ENCODE measurements at places on chromosomes 4 and X.

- no peak for DNase-seq
Observed at GRCh38 chrX:80576806-80577533, 156.7 kb downstream of the TENT5D start.

GRCh38 chrX:13397878-13398818 lies 78.3 kb upstream of the ATXN3L start:
- no peak for DNase-seq

GRCh38 chr4:71367546-71367945 lies 28.7 kb downstream of the SLC4A4 start:
- DNase-seq = no peak

DNA sequence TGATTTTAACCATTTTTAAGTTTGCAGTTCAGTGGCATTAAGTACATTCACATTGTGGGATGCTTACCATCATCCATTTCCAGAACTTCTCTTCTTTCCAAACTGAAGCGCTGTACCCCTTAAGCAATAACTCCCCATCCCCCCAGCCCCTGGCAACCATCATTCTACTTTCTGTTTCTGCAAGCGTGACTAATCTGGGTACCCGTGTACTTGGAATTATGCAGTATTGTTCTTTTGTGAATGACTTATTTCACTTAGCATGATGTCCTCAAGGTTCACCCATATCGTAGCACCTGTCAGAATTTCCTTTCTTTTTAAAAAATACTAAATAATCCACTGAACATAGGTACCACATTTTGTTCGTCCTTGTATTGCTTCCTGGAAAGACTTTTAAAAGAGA lies 32.9 kb downstream of the USP9X start:
- no peak for DNase-seq

- no peak for DNase-seq
Observed at GRCh38 chr4:134216411-134216810, 14.8 kb upstream of the PABPC4L start.

DNA sequence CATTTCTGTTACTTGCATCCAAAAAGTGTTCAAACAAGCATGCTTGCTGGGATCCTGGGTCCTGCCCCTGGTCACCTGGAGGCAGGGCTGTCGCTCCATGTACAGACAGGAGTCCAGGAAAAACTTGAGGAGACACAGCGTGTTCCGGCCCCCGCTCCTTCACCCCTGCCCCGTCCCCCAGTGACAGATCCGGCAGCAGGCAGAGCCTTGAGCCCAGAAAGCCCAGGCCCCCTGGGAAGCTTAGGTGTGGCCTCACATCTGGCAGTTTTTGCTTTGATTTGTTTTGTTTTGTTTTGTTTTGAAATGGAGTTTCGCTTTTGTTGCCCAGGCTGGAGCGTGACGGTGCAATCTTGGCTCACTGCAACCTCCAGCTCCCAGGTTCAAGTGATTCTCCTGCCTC lies 67.0 kb downstream of the TRMT44 start:
- no peak for DNase-seq

- no peak for DNase-seq
Observed at GRCh38 chr4:189221691-189222090, 719.0 kb upstream of the FRG1 start.

DNA sequence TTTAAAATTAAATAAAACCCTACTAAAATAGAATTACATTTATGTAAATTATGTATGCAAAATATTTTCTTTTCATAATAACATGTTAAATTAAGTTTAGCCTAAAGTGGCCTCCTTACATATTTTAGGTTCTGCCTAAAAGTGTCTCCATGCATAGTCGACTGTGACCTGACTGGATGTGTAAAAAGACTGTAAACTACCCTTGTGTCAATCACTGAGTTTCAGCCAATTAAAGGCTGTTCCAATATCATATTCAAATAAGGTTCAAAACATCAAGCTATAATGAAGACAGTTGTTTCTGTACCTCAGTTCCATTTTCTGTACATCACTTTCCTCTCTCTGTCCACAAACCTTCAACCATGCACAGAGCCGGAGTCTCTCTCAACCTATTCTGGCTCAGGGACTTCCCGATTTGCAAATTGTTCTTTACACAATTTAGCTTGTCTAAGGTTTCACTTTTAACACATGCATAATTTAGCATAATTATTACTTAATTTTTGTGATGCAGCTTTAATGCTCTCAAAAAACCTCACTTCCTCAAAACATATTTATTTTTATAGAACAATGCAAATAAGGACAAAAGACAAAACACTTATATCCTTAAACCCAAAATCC lies 60.1 kb downstream of the SH3RF1 start:
- no peak for DNase-seq

DNA sequence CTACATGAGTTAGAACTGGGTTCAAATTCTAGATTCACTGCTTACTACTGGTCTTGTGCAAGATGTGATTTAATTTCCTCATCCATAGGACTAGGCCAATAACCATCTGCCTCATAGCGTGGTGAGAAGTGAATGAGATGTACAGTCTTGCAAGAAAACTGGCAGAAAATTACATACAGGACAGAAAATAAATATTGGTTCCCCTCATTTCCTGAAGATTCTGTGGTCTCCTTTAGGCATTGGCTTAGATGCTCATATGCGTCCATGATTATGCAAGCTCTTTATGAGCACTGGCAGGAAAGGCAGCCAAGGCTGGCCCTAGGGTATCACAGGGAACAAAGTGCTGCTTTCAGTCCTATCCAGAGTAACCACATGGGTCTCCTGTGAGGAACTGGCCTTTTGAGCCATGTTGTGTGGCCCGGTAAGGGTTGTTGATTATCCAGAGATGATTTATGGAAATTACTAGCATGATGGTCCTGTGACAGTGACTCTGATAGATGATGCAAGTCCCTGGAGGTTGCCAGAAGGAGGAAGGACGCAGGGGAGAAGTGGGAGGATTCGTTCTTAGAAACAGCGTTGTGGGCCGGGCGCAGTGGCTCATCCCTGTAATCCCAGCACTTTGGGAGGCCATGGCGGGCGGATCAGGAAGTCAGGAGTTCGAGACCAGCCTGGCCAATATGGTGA lies 9.9 kb upstream of the MOB1B start:
- DNase-seq = no peak

GRCh38 chr4:76722838-76723237 lies 175.1 kb downstream of the SOWAHB start:
- DNase-seq = no peak

GRCh38 chrX:67726018-67726417 lies 182.2 kb downstream of the AR start:
- no peak for DNase-seq

- no peak for DNase-seq
Observed at GRCh38 chrX:136015016-136015415, 29.8 kb downstream of the SLC9A6 start.
